ENCODE measurements at places on chromosomes 3 and 15.

GRCh38 chr15:93018574-93018973 lies 70.4 kb downstream of the RGMA start:
- peak; percentile 34 for DNase-seq

- DNase-seq = peak; percentile 87
These were observed at the start of gene ZNF197 for GRCh38 chr3:44624749-44625480. Gene ZNF197 (plus strand): TSS chr3:44625036. CDS start chr3:44629155, 4,119 bp downstream.

DNA sequence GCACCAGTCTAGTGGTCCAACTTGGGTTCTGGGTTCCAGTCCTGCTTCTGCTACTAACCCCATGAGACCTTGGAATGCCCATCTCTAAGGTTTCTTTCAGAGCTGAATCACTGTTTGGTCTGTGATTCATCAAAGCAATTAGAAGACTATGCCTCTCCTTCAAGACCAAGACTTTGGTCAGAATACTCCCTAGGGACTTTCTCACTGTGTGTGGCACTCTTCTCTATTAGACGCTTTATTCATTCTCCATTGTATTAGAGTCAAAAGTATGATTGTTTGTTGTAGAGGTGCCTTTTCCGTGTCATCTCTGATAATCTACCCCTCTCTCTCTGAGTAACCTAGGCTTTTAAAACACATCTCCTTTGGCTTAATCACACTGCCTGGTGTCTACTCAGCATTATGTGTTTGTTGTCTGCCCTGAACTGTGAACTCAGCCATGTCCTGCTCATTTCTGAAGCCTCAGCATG lies 90.5 kb downstream of the LPP start:
- DNase-seq = no peak

GRCh38 chr3:10948326-10948725 lies 44.2 kb upstream of the SLC6A1 start:
- no peak for DNase-seq

- no peak for DNase-seq
These were observed 167.0 kb upstream of the TBL1XR1 start for GRCh38 chr3:177364236-177364635.

DNA sequence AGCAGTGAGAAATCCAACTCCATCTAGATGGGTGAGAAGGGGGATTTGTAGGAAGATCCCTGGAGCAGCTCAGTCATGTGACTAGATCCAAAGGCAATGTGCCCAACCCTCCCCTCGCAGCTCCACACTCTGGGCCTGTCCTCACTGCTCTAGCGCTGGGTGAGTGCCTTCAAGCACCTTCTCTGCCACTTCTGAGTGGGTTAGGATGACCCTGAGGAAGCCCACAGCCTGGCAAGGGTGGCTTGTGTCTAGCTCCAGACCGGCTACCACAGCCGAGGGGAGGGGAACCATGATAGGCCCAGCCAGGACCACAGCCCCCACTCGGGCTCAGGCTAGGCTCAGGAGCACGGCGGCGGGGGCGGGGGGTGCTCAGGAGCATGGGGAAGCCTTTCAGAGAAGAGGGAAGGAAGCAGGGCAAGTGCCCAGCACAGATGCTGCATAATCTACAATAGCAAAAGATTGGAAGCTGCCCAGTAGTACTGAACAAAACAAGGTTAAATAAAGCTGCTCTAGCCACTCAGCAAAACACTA lies 1.7 kb downstream of the SPATA12 start:
- no peak for DNase-seq

DNA sequence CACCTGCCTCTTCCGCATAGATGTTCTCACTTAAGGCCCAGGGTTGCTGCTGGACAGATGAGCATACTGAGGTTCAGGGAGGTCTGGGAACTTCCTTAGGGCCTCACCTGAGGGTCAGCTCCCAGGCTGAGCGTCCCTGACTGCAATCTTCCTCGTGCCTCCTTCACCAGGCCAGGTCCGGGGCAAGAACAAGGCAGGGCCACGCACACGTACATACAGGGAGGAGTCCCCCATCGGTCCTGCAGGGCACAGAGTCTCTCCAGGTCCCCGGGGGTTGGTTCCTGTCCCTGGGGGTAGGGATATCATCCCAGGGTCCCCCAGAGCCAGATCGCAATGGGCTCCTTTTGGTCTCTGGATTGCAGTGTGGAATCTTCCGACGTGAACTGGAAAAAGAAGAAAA lies 130.1 kb downstream of the LRRK1 start:
- no peak for DNase-seq

- peak; percentile 79 for DNase-seq
These were observed 214.5 kb downstream of the ZIC4 start for GRCh38 chr3:147191795-147192385.

DNA sequence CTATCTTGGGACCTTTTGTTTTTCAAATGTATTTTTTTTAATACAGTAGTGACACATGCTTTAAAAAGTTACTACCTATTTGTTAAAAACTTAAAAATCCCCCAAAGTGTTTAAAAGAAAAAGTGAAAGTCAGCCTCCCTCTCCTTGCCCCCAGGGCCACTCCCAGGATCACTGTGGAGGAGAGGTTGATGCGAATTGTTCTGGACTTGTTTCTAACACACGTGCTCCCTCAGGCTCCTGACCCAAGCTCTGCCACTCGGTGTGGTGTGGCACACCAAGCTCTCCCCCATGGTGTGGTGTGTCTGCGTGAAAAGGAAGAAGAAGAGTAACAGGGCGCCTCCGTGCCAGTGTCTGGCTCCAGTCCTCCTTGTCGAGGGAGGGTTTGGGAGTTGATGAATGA lies 93.5 kb downstream of the CHCHD6 start:
- no peak for DNase-seq

GRCh38 chr15:82828075-82828474 lies 18.6 kb downstream of the WHAMM start:
- peak; percentile 29 for DNase-seq

- no peak for DNase-seq
These were observed 216.5 kb upstream of the PEX5L start for GRCh38 chr3:180253283-180253682.

- no peak for DNase-seq
These were observed 8.1 kb upstream of the TCAIM start for GRCh38 chr3:44330444-44330843.

GRCh38 chr3:42053476-42053875 lies 37.7 kb upstream of the TRAK1 start:
- no peak for DNase-seq

Data from foreskin fibroblast (primary cell).